T-helper 2 cell (primary cell): ENCODE measurements at places on chromosomes 4 and X.

DNA sequence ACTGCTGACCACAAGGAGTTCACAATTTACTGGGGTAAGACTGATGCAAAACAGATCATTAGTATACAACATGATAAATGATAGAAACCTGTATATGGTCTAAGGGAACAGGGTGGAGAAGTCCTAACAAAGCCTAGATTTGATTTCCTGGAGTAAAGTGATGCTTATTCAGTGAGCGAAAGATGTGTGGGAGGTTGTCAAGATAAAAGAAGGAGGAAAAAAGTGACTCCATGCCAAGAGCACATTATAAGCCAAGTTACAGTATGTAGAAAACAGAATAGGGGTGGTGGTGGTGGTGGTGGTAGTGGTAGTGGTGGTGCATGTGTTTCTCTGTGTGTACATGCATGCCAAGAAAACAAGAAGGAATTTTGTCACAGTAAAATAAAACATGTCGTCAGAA, 325.2 kb downstream of the MAPK10 start:
- no peak for DNase-seq

DNA sequence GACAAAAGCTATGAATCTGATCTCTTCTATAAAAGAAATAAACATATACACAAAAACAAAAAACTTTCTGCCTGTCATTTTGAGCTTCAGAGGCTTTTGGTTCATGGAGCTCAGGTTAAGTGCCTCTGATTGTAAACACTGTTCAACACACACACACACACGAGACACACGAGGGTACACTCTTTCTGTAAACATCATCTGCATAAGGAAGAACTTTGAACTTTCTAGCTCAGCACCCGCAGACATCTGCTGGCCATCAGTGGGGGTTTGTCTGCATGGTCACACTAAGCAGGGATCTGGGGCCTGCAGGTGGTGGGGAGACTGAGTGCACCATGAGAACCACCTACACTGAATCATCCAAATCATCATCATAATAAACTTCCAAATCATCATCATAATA, 54.9 kb downstream of the STX18 start:
- no peak for DNase-seq

DNA sequence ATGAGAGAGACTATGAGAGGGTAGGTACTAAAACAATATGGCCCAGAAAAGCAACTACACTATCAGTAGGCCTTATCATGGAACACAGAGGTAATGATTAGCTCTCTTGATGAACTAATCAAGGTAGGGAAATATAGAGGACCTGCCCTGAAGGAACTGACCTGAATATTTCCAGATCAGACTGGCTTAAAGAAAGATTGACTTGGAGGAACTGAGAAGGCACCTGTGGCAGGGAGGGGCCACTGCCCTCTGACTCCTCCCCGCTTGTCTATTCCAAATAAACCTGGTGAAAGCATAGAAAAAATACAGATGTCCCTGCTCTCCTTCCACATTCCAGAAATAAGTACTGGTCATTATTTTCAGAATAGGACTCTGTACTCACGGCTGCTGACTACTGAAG, 5.5 kb downstream of the RPS6KA6 start:
- DNase-seq: no peak

DNA sequence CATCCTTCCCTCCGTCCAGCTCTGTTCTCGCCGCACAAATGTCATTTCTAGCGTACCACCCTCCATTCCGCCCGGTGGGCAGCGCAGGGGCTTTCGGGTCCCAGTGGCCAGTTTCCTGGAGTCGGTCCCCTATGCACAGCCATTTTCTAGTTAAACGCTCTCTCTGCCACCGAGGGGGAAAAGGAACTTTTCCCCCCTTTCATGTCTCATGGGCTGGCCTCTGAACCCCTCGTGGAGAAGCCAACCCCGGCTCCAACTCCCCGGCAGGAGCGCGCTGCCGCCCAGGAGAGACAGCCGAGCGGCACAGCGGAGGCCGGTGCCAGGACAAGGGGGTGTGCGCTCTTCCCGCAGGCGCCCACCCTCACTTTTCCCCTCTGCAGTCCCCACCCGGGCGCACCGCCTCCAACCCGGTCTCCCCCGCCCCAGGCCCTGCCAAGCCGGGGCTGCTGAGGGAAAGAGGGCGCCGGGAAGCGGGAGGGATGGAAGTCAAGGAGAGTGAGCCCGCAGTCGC, 662 bp downstream of the APBB2 start:
- DNase-seq: no peak

DNA sequence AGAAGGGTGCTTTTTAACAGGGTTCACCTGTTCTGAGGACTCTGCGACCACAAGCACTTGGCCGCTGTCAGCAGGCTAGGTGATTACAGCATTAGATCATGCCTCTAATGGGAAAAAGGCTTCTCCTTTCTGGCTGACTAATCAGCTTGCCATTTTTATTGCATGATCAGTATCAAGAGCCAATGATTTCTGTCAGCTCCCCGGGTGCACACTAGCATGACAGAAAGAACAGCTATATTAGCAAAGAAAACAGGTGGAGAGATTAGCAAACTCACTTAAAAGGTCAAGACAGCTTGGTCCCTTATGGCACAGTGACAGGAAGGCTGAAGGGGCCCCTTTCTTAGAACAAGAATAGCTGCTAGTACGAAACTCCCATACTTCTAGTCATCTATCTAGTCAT, 170.0 kb downstream of the SMIM20 start:
- no peak for DNase-seq

- DNase-seq: peak; percentile 25
These were observed 23.5 kb downstream of the INTS6L start for GRCh38 chrX:135543924-135544323.

DNA sequence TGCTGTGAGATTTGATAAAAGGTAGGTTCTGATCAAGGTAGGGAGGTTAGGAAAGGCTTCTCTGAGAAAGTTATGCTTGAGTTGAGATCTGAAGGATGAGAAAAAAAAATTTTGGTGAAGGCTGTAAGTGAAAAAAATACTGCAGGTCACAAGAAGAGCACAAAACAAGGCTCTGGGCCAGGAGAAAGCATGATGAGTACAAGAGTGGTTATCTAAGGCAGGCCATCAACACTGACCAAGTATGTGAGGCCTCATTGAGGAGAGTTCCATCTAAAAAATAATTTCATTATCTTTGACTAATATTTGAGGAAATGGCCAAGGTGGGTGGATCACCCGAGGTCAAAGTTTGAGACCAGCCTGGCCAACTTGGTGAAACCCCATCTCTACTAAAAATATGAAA, 71.6 kb upstream of the SLC4A4 start:
- no peak for DNase-seq

GRCh38 chr4:22477136-22477812, 38.6 kb downstream of the ADGRA3 start:
- DNase-seq: no peak

GRCh38 chrX:24990535-24990934, 25.2 kb downstream of the ARX start:
- DNase-seq: no peak

- DNase-seq: no peak
These were observed 674 bp upstream of the IL15 start for GRCh38 chr4:141635736-141636081.

DNA sequence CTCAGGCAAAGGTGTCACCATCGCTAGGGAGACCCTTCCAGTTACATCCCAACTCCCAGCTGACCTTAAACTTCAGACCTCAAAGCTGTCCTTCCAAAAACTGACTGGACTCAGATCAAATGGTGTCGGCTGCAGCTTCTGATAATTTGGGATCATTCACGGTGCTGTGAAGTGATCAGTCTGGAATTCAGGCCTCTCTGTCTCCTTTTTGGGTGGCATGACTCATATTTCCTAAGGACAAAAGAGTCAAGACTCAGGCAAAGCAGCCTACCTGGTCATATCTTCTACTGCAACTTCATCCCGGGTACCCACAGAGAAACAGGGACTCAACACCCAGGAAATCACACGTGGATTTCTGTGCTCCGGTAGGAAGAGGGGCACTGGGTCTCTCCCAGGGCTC, 87.6 kb downstream of the SORCS2 start:
- DNase-seq: no peak

DNA sequence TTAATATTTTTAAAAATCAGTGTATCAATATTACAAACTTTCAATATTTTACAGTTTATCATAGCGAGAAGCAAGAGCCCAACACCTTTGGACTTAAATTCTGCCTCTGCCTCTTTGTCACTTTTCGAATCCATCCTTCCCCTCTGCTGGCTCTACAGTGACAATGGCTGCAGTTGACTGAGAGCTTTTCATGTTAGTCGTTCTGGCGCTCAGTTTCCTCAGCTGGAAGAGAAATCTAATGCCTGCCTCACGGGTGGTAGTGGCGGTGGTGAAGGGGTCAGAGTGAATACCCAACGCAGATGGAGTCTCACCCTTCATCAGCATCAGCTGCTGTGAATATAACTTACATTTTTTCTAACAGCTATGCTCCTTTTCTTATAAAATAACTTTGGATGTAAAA, 144.8 kb downstream of the NWD2 start:
- DNase-seq: no peak

GRCh38 chr4:152579107-152579764, 43.3 kb upstream of the FBXW7 start:
- no peak for DNase-seq

DNA sequence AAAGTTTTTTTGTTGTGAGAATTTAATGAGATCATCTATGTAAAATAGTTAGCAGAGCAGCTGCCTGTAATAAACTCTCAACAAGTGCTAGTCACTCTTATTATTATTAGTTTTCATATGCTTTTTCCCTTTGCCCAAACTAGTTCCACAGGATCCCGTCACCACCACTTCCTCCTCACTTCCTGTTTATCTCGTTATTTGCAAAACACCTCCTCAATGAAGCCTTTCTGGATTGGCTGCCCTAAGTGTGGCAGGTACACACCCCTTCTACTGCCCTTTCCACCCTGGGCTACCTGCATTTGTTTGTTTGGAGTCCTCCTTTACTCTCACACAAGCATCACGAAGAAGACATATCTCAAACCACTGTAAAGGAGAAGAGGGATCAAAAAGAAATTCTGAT, 54.4 kb upstream of the KLF3 start:
- DNase-seq: no peak

GRCh38 chr4:78363031-78363570, 188.5 kb upstream of the ANXA3 start:
- no peak for DNase-seq

DNA sequence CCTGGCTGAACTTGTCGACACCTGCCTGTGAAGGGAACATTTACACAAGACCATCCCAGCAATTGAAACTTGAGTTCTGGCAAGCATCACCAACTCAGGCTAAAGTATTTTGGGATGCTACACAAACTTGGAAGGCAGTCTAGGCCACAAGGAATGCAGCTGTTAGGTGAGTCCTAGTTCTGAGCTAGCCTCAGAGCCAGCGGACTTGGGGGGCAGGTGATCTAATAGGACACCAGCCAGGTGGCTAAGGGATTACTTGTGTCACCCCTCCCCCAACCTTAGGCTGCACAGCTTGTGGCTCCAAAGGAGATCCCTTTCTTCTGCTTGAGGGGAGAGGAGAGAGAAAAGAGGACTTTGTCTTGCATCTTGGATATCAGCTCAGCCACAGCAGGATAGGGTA, 62.3 kb upstream of the DKK2 start:
- no peak for DNase-seq

- DNase-seq: no peak
These were observed 643 bp downstream of the FHL1 start for GRCh38 chrX:136147976-136148375.
